ENCODE measurements at places on chromosomes 7 and 10. TPM values are rescaled to one million over a fixed set of nuclear protein-coding genes. Genes with fewer than 3 reads are reported as not detected.

- DNase-seq = no peak
Observed at GRCh38 chr7:77315182-77315591, 101.0 kb downstream of the GSAP start.

DNA sequence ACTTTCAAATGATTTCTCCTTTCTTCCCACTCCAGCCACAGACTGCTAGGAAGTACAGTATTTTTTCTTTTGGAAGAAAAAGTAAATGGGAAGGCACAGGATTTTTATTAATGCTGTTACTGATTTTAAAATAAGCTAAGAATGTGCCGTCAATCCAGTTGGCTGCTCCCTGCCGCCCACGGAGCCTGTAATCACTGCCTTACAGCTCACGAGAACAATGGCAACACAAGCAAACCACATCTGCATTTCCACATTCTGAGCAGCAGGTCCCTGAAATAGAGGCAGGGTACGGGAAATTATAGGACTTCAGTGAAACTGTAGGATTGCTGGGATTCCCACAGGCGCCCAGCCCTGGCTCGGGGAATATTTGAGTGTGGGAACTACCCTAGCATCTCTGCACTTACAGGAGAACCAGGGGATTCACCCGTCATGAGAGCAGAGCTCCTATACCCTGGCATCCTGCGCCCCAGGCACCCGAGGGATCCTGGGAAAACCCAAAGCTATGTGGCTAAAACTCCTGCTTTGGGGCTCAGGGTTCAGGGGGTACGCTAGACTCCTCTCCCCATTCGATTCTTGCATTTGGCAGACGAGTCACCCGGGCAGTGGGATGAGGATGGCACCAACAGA lies 72.9 kb upstream of the TNS3 start:
- DNase-seq = no peak

GRCh38 chr7:90740386-90740785 lies 144.3 kb downstream of the CDK14 start:
- DNase-seq = no peak

Gene PPP1R17
- total RNA-seq = not detected

DNA sequence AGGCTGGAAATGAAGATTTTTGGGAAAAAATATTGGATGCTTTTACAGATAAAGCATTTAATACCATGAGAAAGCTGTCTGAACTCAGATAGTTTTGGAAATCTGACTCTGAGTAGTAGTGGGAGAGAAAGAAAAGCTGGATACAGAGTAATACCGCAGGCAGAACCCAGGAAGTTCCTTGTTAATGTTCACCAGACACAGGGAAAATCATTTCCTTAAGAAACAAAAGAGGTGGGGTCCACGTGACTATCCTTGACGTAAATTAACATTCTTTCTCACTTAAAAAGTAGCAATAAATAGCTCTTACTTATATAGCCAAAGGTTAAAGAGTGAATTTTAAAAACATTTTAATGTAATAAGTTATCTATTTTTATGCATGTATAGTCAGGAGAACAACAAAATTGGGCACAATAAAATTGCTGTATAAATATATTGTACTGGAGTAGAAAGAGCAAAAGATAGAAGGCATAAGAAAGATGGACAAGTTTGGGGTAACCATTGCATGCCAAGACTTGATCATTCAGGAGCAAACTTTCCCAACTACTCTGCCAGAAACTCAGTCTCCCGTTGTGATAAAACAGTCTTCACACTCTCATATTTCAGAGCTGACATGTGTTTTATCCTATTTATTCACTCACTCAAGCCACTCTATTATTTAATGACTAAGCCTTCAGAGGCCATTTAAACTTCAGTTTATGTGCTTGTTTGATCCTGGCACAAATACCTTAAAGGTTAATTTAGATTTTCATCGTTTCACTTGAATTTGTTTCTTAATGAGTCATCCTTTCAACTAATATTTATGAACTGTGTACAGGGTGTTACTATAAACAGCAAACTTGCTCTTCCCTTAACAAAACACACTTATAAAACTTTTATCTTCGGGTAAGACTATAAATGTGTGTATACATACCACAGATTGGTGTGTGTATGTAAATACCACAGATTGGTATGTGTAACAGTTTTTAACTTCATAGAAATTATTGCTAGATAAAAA lies 143.1 kb downstream of the GNAI1 start:
- DNase-seq = no peak

Measured in right atrium auricular region (tissue), 2 donors.